Mesenchymal stem cell (in vitro differentiated cells and primary cell): ENCODE measurements at places on chromosomes 2 and 18.
A peak's percentile ranks its signal among the peaks of the same experiment; 100 is the strongest.

DNA sequence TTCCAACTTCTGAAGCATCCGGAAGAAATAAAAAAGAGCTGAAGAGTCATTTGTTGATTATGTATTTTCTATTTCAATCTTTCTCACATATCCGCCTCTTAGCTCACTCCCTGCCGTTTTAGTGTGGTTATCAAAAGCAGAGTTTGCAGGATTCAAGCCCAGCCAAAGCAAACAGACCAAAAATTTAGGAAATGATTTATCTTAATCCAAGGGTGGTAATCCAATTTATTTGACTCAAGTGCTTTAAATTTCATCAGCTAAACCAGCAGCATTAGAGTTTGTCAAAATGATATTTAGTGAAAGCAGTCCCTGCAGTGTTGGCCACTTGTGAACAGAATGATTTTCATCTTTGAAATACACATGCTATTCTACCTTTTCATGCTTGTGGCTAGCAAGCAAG is 129.3 kb upstream of the CCDC68 start:
- no peak for DNase-seq

DNA sequence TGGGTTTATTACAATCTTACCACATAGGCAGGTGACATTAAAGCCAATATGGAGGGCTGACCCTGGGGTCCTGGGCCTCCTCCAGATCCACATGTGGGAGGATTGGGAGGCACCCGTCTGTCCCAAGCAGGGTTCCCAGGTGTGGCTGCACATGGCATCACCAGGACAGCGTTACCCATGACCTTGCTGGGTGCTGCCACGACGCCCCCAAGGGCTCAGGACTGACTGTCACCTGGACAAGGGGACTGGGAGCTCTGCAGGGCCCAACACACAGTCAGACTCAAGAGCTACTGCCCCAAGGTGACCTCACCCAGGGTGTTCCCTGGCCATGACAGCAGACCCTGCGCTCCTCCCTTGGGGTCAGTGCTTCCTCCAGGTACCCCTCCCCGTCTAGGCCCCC is 437.4 kb upstream of the MYT1L start:
- DNase-seq, result no peak

GRCh38 chr2:46569061-46569560 is 89.7 kb downstream of the TMEM247 start:
- DNase-seq, result no peak

- no peak for DNase-seq
These were observed 1438.1 kb downstream of the DPP10 start for GRCh38 chr2:115880558-115880957.

DNA sequence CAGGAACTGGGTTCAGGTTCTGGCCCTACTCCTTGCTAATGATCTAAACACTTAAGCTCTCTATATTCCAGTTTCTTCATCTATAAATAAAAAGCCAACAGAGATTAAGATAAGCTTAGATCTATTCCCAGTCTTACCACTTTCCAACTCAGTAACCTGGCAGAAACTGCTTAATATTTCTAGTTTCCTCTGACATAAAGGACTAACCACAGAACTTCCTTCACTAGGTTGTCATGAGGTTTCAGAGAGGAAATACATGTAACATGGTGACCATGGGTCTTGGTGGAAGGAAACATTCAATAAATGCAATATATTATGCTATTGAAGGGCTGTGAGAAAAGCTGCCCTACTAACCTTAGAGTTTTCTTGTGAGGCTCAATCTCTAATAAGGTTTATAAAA is 114.4 kb upstream of the PDE1A start:
- no peak for DNase-seq

GRCh38 chr2:136173126-136173525 is 55.2 kb upstream of the CXCR4 start:
- no peak for DNase-seq

- peak; percentile 6 for DNase-seq
These were observed 1069.3 kb upstream of the CNTNAP5 start for GRCh38 chr2:122955776-122956175.

GRCh38 chr2:136920652-136921333 is 155.4 kb downstream of the THSD7B start:
- DNase-seq, result no peak

DNA sequence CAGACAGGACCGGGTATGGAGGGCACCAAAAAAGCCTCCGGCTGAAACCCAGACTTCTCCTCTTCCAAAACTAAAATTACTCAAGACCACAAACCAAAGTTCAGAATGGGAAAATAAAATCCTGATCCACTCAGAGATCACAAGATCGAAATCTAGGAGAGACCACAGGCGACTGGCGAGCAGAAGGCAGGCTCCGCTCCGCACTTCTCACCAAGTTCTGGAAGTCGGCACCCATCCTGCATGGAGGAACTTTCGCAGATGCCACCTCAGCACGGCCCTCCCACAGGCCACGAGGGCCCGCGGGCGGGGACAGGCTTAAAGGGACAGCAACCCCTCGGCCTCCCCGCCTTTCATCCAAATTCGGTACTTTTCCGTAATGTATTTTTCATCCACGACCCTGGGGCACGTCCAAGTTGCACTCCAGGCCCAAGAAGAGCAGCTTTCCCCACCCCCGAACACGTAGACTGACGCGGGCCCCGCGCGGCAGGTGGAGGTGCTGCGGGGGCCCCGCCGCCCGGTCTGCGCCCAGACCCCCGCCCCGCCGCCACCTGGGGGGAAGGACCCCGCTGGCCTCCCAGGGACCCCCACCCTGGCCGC is 43.7 kb downstream of the HDLBP start:
- peak; percentile 84 for DNase-seq

DNA sequence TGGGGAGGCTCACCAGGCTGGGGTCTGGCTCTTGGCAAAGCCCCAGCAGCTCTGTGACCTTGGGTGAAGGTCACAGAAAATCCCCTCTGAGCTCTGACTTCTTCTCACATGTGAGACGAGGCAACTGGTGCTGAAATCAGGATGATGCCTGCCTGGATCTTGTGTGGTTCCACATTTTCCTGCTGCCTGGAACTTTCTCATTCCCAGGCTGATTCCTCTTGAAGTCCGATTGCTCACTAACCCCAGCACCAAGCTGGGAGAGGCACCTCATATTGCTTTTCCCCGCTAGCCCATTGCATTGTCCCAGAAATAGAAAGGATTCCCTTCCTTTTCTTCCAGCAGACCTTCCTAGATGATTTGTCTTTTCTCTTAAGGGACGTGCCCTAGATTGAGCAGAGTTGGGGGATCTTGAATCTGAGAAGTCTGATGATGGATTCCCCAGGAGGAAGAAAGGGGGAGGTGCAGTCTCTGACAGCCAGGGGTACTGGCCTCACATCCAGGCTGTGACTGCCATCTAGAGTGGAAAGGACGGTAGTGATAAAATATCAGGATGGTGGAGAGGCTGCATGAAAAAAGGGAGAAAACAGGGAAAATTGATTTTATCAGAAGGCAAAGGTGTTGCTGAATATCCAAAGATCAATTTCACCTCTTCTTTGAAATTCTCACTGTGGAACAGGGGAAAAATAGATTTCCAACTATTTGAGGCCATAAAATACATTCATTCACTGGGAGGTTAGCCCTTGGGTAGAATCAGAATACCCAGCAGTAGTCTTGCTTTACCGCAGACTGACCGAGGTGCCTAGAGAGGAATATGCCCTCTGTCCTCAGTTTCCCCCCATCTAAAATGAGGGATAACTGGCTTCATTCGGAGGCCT is 96.3 kb downstream of the FAM210A start:
- DNase-seq, result peak; percentile 49

DNA sequence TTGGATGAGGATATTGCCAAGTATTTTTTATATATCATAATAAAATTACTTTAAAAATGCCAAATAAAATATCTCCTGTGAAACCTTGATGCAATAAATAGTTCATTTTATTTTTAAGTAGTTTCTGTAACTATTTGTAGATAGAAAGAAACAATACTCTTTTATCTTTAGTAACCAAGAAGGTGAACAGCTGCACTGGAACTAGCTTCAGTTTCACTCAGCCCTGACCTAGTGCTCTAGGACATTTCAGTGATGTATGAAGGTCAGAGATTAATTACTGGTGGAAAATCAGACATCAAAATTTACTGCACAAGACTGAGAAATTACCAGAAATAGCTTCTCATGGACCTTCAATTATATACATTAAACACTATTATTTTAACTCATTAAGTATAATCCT is 1305.0 kb downstream of the CNTNAP5 start:
- no peak for DNase-seq

DNA sequence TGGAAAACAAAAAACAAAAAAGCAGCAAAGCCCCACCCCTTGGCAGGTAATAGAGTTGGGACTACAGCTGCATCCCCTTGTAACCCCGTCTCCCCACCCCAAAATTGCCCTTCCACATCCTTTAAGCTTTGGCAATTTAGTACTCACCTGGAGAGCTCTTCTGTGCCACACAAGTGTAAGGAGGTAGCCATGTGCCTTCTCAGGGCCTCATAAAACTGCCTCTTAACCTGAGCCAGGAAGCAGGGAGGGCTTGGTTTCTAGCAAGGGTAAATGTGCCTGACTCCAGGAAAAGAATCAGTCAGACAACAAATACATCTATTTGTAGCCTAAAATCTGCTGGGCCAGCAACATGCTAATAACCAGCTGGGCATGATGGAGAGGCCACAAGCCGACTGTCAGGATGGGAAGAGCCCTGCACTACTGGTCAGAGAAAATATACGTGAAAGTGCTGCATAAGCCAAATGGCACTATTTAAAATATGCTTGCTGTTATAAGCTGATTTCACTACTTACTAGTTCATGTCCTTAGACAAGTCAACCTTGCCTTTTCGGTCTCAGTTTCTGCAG is 46.3 kb downstream of the NOP58 start:
- DNase-seq, result no peak

- DNase-seq, result no peak
These were observed 31.5 kb downstream of the SRSF7 start for GRCh38 chr2:38719706-38720105.

DNA sequence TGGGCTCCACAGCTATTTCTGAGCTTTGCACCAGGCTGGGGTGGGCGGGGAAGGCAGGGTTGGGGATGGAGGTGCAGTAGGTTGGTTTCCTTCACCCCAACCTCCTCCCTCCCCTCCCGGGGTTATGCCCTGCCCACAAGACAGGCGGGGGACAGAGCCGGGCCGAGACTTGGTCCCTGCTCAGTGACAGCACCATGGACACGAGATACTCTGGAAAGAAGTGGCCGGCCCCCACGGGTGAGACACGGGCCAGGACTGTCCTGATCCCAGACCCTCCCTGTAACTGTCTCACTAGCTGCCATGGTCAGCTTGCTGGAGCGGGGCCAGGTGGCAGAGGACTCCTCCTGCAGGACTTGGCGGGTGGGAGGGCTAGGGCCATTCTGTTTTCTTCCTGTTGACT is 59.7 kb downstream of the DYSF start:
- DNase-seq, result no peak

DNA sequence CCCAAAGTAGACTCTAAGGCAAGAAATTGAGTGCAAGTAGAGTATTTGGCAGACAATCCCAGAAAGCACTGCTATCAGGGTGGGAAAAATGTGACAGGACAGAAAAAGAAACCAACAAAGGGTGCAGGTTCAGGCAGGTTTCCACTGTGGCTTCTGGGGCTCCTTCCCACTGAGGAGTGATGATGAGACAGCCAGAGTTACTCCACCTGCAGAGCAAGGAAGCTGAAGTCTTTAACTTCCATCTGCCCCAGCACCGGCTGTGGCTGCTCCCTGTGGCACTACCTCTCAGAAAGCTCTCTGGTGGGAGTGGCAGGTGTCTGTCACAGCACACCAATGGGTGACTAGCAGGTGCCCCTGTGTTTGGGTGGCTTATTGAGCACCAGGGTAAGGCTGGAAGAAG is 37.6 kb upstream of the ACKR3 start:
- no peak for DNase-seq

DNA sequence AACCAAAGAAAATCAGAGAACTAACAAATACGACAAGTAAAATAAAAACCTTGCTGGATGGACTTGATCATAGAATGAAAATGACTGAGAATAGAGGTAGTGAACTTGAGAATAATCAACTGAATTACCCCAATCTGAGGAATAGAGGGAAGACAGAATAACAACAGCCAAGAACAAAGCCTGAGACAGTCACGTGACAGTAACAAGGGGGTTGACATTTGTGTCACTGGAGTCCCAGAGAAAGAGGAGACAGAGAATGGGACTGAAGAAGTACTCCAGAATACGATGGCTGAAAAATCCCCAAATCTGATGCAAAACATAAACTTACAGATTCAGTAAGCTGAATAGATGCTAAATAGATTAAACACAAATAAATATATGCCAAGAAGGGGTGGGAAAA is 248.5 kb upstream of the HDAC4 start:
- DNase-seq, result no peak

- DNase-seq, result no peak
These were observed 64.9 kb upstream of the CAPN13 start for GRCh38 chr2:30871980-30872789.

GRCh38 chr2:63845866-63846265 is 4.2 kb downstream of the UGP2 start:
- peak; percentile 3 for DNase-seq

GRCh38 chr2:196677404-196677803 is 37.9 kb downstream of the CCDC150 start:
- peak; percentile 46 for DNase-seq

GRCh38 chr2:15642011-15642814 is 50.5 kb downstream of the DDX1 start:
- DNase-seq, result no peak

DNA sequence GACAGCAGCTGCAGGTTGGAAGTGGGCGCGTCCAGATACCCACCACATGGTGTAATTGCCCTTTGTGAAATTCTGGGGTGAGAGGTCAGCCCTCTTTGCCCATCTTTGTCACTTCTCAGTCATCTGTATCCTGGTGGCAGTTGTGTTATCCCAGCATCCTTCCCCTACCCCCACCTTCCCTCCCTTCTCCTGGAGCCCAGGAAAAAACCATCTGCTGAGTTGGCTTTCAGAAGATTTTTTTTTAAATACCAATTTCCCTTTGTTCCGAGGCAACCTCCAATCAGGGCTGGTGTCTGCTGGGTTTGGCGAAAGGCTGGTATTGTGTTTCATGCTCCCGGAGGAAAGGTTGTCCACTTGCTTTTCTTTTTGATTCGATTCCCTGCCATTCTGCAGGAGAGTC is 35.2 kb downstream of the SETBP1 start:
- no peak for DNase-seq

DNA sequence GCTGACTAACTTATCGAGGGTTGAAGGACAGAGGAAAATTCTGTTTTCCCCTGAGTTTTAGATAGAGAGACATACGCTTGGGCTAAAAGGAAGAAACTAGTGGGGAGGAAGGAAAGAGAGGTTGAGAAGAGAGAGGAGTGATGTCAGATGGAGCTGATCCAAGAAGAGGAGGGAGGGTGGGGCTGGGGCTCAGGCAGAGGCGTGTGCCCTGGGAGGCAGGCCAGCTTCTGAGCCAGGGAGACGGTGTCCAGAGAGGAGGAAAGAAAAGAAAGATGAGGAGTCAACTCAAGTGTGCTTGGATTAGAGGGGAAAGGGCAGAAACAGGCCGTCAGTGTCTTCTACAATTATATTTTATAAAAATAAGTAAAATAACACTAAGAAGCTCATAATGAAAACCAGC is 56.2 kb downstream of the EMILIN2 start:
- DNase-seq, result peak; percentile 32

- no peak for DNase-seq
These were observed 511.3 kb upstream of the RAB12 start for GRCh38 chr18:8097927-8098326.

- DNase-seq, result peak; percentile 36
These were observed 181.7 kb upstream of the SH3BP4 start for GRCh38 chr2:234770031-234770506.
